ENCODE measurements at places on chromosomes 5 and 9. TPM values are rescaled to one million over a fixed set of nuclear protein-coding genes. Genes with fewer than 3 reads are reported as not detected.

The GABRB2 gene
- 1.5 TPM for total RNA-seq

The PLAC8L1 gene
- not detected for total RNA-seq

The FOXD4 gene
- 2.6 TPM for total RNA-seq

The CD74 gene
- total RNA-seq, result 2,816 TPM

The PCDHGA11 gene
- total RNA-seq, result 2.3 TPM

The TMEFF1 gene
- not detected for total RNA-seq

The LHX3 gene
- total RNA-seq, result not detected

The C9orf153 gene
- not detected for total RNA-seq

The PCDHGA8 gene
- 1.4 TPM for total RNA-seq

The SELENOP gene
- 672 TPM for total RNA-seq

The NINJ1 gene
- total RNA-seq, result 43.3 TPM

DNA sequence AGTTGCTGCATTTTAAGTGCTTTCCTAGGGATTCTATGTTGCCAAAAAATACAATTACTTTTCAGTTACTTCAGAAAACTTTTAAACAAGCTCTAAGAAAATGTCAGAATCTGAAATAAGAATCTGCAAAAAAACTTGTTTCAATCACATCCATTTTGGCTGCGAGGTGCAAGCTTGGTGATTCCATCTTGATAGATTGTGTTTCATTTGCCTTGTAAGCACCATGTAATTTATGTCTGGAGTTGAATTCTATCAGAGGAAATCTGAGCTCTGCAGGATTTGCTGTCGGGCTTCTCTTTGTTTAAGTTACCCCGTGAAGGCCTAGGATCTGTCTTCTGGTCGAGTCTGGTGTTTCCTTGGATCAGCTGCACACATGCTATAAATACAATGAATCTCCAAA is 40.4 kb upstream of the MAN2A1 start:
- H3K4me3 ChIP-seq, result no peak overlapping the region
- H3K36me3 ChIP-seq, result no peaks in the 10 kb centered on the region
- H3K27ac ChIP-seq, result no peak overlapping the region
- H3K27me3 ChIP-seq, result no peaks in the 10 kb centered on the region

DNA sequence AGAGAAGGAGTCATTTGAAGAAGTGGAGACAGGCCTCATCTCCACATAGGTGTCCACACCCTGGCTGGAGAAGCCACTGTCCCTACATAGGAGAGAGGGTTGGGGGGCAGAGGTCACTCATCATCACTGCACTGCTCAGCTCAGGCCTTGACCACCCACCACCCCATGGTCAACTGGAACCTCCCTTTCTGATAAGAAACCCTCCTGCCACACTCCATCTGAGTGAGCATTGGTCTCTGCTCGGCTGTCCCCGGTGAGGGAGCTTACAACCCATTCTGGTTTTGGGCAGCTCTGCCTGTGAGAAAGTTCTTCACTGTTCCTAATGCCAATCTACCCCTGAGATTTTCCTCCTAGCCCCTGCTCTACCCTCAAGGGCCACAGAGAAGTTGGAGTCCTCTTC is 28.8 kb downstream of the CSF1R start:
- no peaks in the 10 kb centered on the region for H3K27me3 ChIP-seq
- no peak overlapping the region for H3K27ac ChIP-seq
- no peaks in the 10 kb centered on the region for H3K4me1 ChIP-seq
- DNase-seq, result no peak
- H3K36me3 ChIP-seq, result peaks cover 36% of the 10 kb centered on the region
- no peak overlapping the region for H3K4me3 ChIP-seq

GRCh38 chr5:116575326-116576052 is 866 bp upstream of the SEMA6A start:
- peak; percentile 71 for DNase-seq
- H3K4me1 ChIP-seq, result peaks cover 33% of the 10 kb centered on the region
- no peaks in the 10 kb centered on the region for H3K36me3 ChIP-seq

- DNase-seq, result peak; percentile 60
- H3K27me3 ChIP-seq, result peaks cover 10% of the 10 kb centered on the region
- H3K36me3 ChIP-seq, result no peaks in the 10 kb centered on the region
- H3K4me1 ChIP-seq, result peaks cover 14% of the 10 kb centered on the region
- peak overlapping the region; percentile 24 for H3K4me3 ChIP-seq
- H3K27ac ChIP-seq, result no peak overlapping the region
Observed at GRCh38 chr9:126705767-126706697, 92.3 kb downstream of the LMX1B start.

- H3K4me1 ChIP-seq, result no peaks in the 10 kb centered on the region
- no peaks in the 10 kb centered on the region for H3K27me3 ChIP-seq
- H3K27ac ChIP-seq, result no peak overlapping the region
- H3K4me3 ChIP-seq, result no peak overlapping the region
- no peak for DNase-seq
Observed at GRCh38 chr9:74554751-74555419, 57.8 kb downstream of the RORB start.

- no peak overlapping the region for H3K27ac ChIP-seq
- H3K4me1 ChIP-seq, result no peaks in the 10 kb centered on the region
- no peak overlapping the region for H3K4me3 ChIP-seq
- no peak for DNase-seq
Observed at GRCh38 chr5:74040811-74041491, 415.0 kb downstream of the ARHGEF28 start.

GRCh38 chr5:163221581-163221980 is 215.8 kb upstream of the CCNG1 start:
- no peak for DNase-seq
- H3K4me1 ChIP-seq, result no peaks in the 10 kb centered on the region

DNA sequence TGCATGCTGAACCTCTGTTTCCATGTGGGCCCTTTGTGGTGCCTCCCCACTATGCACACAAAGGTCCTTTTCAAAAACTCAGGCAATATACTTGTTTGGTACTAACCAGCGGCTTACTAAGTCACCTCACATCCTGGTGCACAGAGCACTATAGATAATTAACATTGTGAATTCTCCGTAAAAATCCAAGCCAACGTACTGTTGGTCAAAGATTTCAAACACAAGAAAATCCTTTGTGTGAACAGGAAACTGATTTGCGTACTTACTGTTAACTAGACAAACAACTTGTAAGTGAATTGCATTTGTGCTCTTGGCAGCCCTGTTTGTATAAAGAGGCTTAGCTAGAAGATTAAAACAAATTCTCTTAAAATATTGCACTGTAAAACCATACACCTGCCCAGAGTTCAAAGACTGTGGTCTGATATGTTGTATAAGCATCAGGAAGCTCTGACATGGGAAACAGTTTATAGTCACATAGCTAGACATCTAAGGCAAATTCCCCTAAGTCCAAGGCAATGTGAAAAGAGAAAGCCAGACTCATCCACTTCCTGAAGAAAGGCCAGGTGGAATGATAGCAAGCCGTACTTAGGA is 125.0 kb upstream of the SLC12A2 start:
- no peaks in the 10 kb centered on the region for H3K36me3 ChIP-seq
- no peaks in the 10 kb centered on the region for H3K27me3 ChIP-seq
- no peak overlapping the region for H3K4me3 ChIP-seq
- H3K27ac ChIP-seq, result peak overlapping the region; percentile 58
- H3K4me1 ChIP-seq, result peaks cover 25% of the 10 kb centered on the region

- H3K27ac ChIP-seq, result no peak overlapping the region
- H3K36me3 ChIP-seq, result peaks cover 6% of the 10 kb centered on the region
- no peak overlapping the region for H3K4me3 ChIP-seq
- no peaks in the 10 kb centered on the region for H3K27me3 ChIP-seq
- no peaks in the 10 kb centered on the region for H3K4me1 ChIP-seq
Observed at GRCh38 chr5:97019435-97020117, 83.7 kb downstream of the LNPEP start.

GRCh38 chr5:110342683-110343082 is 383.8 kb downstream of the TMEM232 start:
- no peaks in the 10 kb centered on the region for H3K36me3 ChIP-seq
- no peak for DNase-seq
- H3K4me3 ChIP-seq, result no peak overlapping the region

DNA sequence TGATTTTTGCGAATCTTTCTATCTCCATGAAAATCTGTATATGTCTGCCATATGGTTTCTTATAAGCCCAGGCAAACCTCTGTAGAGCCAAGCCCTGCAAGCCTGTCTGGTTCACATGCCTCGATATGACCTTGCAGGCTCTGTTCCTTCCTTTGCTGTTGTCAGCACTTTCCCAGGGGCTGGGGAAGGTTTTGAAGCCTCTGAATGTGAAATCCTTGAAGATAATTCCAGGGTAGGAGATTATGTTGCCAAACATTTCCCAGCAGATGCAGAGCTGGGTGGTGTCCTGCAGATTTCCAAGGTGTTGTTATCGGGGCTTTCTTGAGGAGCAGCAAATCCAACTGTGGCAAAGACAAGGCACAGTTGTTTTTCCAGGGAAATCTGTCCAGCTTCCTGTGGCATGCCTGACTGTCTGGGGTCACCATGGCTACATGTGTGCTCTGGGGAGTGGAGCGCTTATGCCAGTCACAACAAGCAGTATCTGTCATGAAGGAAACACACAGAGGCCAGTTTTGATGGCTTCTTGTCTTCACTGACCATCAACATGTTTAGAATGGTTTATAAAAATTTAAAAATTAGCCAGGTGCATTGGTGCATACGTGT is 60.7 kb upstream of the RPS23 start:
- no peaks in the 10 kb centered on the region for H3K27me3 ChIP-seq
- peaks cover 9% of the 10 kb centered on the region for H3K4me1 ChIP-seq
- no peaks in the 10 kb centered on the region for H3K36me3 ChIP-seq
- DNase-seq, result no peak
- no peak overlapping the region for H3K4me3 ChIP-seq
- H3K27ac ChIP-seq, result no peak overlapping the region

- no peak overlapping the region for H3K4me3 ChIP-seq
- DNase-seq, result no peak
- no peaks in the 10 kb centered on the region for H3K36me3 ChIP-seq
- no peaks in the 10 kb centered on the region for H3K4me1 ChIP-seq
Observed at GRCh38 chr9:116817762-116818161, 130.7 kb downstream of the TRIM32 start.
